ENCODE measurements at places on chromosomes 5 and 9.

- no peak for DNase-seq
Observed at GRCh38 chr5:142281966-142282365, 42.9 kb downstream of the SPRY4 start.

GRCh38 chr5:59380350-59380951, 513.1 kb downstream of the PDE4D start:
- DNase-seq, result no peak

DNA sequence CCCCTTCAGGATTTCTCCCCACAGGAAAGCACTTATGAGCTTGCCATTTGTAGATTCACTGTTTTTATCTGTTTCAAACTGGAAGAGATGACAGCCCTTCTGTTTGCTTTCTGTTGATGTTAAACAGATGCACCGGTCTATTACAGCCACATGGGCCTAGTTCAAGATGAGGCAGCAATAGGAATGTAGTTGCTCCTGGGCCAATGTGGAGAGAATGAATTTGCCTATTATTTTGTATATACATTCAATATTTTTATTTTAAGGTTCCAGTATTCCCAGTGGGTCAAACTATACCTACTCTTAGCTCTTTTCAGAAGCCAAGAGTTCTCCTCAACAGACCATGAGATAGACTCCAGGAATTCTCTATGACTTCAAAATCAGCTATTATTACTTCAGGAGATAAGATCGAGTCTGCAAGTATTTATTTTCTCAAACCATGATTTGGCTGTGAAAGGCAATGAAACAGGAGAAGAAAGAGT, 461.6 kb downstream of the RASEF start:
- no peak for DNase-seq

DNA sequence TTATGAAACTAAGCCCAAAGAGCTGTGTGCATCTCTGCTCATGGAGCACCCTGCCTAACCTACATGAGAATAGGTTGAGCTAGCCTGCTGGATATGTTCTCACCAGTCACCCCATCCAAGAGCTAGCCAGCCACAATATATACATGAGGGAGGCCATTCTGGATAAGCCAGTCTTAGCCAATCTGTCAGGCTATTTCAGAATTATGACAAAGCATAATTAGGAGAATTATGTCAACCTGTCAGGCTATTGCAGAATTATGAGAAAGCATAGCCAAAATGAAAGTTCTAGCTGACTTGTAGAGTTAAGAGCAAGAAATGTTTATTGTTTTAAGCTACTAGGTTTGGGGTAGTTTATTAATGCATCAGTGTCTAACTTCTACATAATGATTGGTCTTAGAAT, 189.8 kb downstream of the WDR70 start:
- DNase-seq, result no peak

- DNase-seq, result no peak
Observed at GRCh38 chr5:27900761-27901160, 862.4 kb upstream of the CDH9 start.

- no peak for DNase-seq
Observed at GRCh38 chr5:164818445-164818844, 1313.0 kb downstream of the MAT2B start.

- DNase-seq, result no peak
Observed at GRCh38 chr5:124747791-124748686, 1.6 kb upstream of the ZNF608 start.

DNA sequence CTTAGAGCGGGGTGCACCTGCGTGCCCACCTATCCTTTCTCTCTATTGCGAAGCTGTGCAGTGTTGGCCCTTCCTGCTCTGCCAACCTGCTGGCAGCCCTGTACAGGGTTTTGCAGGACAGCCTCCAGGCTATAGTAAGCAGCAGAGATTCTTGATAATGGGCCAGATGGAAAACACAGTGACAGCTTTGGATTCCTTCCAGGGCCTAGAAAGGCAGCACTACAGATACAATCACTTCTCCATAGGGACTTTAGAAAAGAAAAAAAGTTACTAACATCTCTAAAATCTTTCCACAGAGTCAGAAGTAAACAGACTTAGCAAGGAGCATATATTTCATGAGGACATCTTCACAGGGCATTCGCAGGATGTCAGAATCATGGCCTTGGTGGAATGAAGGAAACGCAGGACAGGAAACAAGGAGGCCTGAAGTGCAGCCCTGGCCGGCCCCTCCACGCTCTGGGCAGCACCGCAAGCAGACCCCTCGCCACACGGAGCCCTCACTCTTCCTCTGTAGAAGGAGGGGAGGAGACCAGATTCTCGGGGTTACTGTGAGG, 172.1 kb upstream of the GAS1 start:
- no peak for DNase-seq

DNA sequence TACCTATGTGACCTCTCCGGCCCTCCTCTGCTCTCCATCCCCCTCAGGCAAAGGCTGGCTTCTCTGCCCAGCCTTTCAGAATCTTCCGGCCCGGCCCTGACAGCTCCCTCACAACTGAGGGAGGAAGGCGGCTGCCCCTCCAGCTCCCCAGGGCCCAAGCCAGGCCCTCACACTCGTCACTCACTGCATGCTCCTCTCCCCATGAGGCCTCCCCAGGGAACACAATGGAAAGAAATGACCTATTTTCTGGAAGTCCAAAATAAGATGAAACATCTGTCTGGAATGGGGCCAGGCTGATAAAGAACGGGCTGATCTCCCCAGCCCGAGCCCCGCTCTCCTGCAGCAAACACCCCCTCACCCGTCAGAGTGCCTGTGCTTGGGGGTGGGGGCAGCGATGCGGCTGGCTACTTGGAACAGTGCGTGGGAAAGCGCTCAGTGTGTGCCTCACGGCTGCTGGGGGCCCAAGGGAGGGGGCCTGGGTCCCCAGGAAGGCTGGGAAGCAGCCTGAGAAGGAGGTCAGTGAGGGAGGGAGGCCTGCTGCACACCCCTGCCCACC, 11.3 kb downstream of the PDGFRB start:
- DNase-seq, result no peak

DNA sequence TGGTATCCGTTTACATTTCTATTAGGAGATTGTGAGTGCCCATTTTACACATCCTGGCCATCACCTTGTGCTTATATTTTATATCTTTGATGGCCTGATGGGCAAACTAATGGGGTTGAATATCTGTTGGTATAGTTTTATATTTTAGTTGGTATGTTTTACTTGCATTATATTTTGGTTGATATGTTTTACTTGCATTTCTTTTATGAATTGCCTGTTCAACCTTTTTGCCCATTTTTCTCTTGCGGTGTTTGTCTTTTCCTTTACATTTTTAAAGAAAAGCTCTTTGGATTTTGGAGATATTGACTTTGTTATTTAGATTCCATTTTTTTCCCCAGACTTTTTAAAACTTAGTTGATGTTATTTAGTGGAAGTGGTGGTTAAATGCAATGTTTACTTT, 14.6 kb downstream of the ZNF618 start:
- DNase-seq, result no peak

GRCh38 chr9:124290743-124291554, 33.2 kb downstream of the NEK6 start:
- DNase-seq, result no peak

DNA sequence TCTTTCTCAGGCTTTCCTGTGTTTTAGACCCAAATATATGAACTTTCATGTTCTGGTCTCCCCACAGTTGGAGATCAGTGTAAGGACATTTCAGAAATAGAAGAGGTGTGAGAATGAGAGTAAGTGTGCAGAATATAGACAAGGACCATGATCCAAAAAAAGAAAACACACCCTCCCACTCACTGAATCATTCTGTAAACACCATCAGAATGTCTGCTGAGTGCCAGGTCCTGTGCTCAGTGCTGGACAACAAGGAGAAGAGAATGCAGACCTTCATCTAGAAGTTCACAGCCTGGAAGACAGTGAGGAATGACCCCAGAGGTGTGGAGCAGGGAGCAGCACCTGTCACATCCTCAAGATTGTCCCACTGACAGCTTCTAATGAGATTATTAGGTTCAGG, 19.1 kb upstream of the SH3RF2 start:
- no peak for DNase-seq

- no peak for DNase-seq
Observed at GRCh38 chr5:142540922-142541422, 144.9 kb downstream of the FGF1 start.

DNA sequence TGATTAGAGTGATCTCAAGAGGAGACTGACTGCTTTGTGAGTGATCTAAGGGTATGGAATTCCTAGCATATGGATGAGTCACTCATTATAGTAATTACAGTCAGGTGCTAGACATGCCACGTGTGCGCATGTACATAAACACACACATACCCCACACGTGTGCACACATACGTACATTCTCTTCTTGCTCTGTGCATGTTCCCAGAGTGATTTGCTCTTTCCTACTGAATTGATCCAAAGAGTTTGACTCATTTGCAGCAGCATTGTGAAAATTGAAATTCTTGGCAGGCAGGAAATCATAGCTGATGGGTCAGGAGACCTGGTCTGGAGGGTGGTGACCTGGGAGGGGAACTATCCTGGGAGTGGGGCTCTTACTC, 63.8 kb downstream of the ANGPTL2 start:
- no peak for DNase-seq

DNA sequence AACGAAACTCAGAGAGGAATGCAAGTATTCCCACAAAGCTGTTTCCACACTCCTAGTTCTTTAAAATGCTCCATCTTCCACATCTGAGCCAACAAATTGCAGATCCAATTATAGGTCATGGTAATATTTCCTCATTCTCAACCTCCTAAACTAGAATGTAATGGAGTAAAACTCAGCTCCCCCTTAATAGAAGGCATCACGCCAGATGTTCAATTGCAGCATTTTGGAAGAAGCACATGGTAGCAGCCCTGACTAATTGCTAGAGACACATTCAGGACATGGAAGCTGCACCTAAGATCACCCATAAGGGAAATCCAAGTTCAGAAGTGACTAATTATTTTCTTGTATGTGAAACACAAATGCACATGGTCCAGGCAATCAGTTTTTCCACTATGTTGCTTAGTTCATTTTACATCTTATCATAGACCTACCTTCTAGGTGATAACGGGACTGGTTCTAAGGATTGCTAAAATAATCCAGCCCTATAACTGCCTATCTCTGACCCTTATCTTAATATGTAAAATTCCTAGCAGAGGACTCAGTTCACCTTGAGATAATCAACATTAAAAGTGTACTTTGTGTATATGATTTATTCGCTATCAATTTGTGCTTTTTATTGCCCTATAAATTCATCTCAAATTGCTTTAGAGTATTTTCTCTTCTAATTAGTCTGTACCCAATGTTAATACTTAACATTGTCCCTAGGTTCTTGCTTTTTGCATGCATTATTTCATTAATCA, 75.1 kb downstream of the GABRB2 start:
- no peak for DNase-seq

DNA sequence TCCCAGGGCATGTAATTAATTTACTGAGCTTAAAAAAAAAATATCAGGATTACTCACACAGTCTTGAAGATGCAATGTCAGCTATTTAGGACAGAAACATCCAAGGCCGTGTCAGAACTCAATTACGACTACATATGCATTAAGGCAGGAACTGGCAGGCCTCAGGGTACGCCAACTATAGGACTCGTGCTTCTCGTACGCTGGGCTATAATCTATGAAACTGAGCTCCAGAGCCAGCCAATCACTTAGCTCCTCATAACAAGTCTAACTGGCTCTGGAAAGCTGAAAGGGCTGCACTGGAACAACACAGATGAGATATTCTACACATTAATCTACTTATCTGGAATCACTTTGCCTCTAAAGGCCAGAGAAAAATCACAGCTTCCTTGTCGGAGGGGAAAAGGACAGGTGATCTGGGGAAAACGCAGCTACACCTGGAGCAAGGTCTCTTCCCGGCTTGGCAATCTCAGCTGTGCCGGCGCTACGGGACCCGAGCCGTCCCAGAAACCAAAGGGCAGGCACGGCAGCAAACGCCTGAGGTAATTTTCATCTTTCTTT, 212.0 kb downstream of the DEPDC1B start:
- no peak for DNase-seq

- DNase-seq, result no peak
Observed at GRCh38 chr9:129714511-129715061, 38.3 kb downstream of the PTGES start.

GRCh38 chr9:116342061-116342460, 188.5 kb downstream of the PAPPA start:
- no peak for DNase-seq

- no peak for DNase-seq
Observed at GRCh38 chr5:172765766-172766286, 5.2 kb downstream of the DUSP1 start.

DNA sequence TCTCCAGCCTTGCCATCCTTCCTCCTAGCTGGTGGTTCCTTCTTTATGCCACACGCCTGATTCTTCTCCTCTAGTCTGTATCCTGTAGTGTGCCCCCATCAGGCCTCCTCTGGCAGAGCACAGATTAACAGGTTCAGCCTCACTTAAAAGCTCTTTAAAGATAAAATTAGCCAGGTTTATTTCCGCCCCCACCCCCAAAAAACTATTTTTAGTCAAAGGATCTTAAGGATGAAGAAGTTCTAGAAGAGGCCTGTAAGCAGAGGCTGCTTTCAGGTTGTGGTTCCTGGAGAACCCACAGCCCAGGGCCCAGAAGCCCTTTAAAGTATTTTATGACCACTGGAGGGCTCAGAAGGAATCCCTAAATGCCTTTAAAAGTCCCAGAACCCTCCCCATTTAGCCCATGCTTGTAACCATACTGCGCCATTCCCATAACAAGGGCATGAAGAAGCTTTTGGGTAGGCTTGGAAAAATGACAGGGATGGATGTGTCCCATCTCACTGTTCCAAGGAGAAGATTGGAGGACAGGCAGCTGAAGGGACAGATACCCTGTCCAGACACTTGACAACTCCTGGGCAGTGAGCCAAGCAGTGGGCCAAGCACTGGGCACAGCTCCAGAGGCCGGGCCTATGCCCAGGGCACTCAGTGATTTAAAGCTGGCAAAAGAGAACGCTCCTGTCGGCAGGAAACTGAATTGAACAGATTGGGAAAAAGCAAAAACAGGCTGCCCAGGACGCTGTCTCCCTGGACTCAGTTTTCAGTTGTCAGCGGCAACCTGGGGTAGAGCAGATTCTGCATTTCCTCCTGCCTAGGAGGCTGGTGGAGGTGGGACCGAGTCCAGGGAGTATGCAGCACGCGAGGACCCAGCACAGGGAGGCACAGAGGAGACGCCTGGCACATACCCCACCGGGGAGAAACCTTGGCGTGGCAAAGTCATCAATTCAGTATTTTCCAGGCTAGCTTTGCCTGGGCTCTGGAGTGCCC, 106.3 kb upstream of the SSBP2 start:
- DNase-seq, result no peak
